ENCODE measurements at places on chromosomes 7 and 10.

DNA sequence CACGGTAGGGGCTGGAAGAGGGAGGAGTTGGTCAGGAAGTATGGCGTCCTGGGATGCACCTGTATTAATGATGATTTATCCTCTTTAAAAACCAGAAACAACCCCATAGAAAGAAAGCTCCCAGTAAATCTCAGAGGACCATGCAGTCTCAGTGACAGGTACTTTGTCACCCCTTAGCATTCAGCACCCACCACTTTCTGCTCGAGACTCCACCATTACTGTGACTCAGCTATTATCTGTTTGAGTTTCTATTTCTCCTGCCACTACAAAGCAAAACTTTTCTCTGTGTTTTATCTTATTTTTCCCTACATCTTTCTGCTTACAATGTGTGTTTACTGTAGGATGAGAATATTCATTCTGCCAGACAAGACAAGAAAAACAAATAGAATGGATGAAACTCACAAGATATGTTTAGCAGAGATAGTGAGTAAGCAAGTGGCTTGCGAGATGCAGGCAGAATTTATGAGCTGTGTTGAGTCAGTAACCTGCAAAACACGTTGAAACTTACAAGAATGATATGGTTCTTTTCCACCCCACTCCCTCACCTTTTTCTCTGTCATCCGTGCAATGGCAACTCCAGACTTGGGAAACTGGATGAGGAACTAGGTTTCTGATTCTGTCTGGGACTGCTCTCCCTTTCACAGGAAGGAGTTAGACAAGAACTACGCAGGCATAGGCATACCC lies 127.1 kb downstream of the AOAH start:
- no peak for DNase-seq

- DNase-seq: peak; percentile 29
These were observed 66.7 kb downstream of the EMX2 start for GRCh38 chr10:117609095-117609795.

GRCh38 chr10:123205041-123205440 lies 50.8 kb downstream of the BUB3 start:
- DNase-seq: no peak

GRCh38 chr10:47444047-47444446 lies 39.9 kb downstream of the ANXA8 start:
- DNase-seq: no peak

DNA sequence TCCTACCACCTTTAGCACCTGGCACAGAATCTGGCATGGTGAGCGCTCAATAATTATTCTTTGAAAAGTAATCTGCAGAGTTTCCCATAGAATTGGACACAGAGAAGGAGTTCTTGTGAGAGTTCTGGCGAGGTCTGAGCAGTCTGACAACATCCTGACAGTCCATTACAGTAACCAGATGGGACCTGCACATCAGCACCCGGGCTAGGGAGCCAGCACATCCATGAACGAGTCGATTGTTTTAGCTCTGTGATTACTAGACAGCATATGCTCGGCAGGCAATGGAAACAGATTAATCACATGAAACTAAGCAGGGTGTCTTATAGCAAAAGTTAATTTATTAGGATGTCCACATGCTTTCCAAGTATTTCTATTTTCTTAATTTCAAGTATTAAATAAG lies 96.7 kb downstream of the SEMA3D start:
- no peak for DNase-seq

GRCh38 chr7:109003742-109004141 lies 434.1 kb downstream of the DNAJB9 start:
- DNase-seq: no peak

- no peak for DNase-seq
These were observed 9.9 kb downstream of the ST7 start for GRCh38 chr7:116963234-116963633.

GRCh38 chr10:43739161-43739560 lies 90.5 kb upstream of the ZNF32 start:
- DNase-seq: no peak

- no peak for DNase-seq
These were observed 4.9 kb upstream of the KLHL7 start for GRCh38 chr7:23100697-23101096.

GRCh38 chr7:70752794-70753241 lies 379.1 kb upstream of the GALNT17 start:
- no peak for DNase-seq

- DNase-seq: no peak
These were observed 168.7 kb upstream of the ZNF32 start for GRCh38 chr10:43817368-43817767.

- DNase-seq: no peak
These were observed 473.3 kb upstream of the PCDH15 start for GRCh38 chr10:55274367-55274766.
